Naive thymus-derived CD4-positive, alpha-beta T cell (primary cell): ENCODE measurements at places on chromosomes 6 and 20. TPM values are rescaled to one million over a fixed set of nuclear protein-coding genes. Genes with fewer than 3 reads are reported as not detected.

The GPR31 gene
- polyA plus RNA-seq: not detected

The CALHM6 gene
- polyA plus RNA-seq: 52.1 TPM

The BNIP5 gene
- polyA plus RNA-seq: not detected

The TNFRSF6B gene
- 0.22 TPM for polyA plus RNA-seq

The NOL4L gene
- 17.3 TPM for polyA plus RNA-seq

The RSPH9 gene
- 1.1 TPM for polyA plus RNA-seq

The NHSL1 gene
- polyA plus RNA-seq: 0.05 TPM

The CST5 gene
- polyA plus RNA-seq: not detected

The TGM3 gene
- polyA plus RNA-seq: not detected

The SYNCRIP gene
- 84.9 TPM for polyA plus RNA-seq

The VGLL2 gene
- not detected for polyA plus RNA-seq

The HTR1E gene
- not detected for polyA plus RNA-seq
